Pancreas (tissue), 10 donors: ENCODE measurements at places on chromosomes 16 and 17. TPM values are rescaled to one million over a fixed set of nuclear protein-coding genes. Genes with fewer than 3 reads are reported as not detected.

Gene PRSS36
- 0.47 TPM for total RNA-seq

Gene MYL11
- not detected for total RNA-seq

Gene ALOXE3
- total RNA-seq: not detected

Gene GGT6
- 20.7 TPM for total RNA-seq

Gene NHLRC4
- total RNA-seq: not detected

Gene MAP3K3
- 8.4 TPM for total RNA-seq

Gene UTP18
- 15.7 TPM for total RNA-seq

Gene SLC9A5
- total RNA-seq: 0.64 TPM

Gene TSNAXIP1
- 1.1 TPM for total RNA-seq

Gene NPIPB6
- 0.25 TPM for total RNA-seq

Gene SMTNL2
- not detected for total RNA-seq

Gene SOCS1
- total RNA-seq: 1.8 TPM

Gene PEX12
- 2.1 TPM for total RNA-seq

Gene TEDC2
- total RNA-seq: not detected

Gene ICAM2
- 6.8 TPM for total RNA-seq

Gene TBC1D26
- not detected for total RNA-seq

Gene MT3
- total RNA-seq: not detected

Gene KRT34
- not detected for total RNA-seq

Gene ACSM2B
- total RNA-seq: 0.56 TPM

Gene CDC6
- total RNA-seq: 1.6 TPM

Gene LONP2
- total RNA-seq: 31.6 TPM

Gene SYCE1L
- total RNA-seq: 2.1 TPM

Gene TBC1D3E
- not detected for total RNA-seq

Gene NT5C
- 19.2 TPM for total RNA-seq

Gene ZSCAN10
- total RNA-seq: 0.35 TPM
